ENCODE measurements at places on chromosomes 6 and 20.

DNA sequence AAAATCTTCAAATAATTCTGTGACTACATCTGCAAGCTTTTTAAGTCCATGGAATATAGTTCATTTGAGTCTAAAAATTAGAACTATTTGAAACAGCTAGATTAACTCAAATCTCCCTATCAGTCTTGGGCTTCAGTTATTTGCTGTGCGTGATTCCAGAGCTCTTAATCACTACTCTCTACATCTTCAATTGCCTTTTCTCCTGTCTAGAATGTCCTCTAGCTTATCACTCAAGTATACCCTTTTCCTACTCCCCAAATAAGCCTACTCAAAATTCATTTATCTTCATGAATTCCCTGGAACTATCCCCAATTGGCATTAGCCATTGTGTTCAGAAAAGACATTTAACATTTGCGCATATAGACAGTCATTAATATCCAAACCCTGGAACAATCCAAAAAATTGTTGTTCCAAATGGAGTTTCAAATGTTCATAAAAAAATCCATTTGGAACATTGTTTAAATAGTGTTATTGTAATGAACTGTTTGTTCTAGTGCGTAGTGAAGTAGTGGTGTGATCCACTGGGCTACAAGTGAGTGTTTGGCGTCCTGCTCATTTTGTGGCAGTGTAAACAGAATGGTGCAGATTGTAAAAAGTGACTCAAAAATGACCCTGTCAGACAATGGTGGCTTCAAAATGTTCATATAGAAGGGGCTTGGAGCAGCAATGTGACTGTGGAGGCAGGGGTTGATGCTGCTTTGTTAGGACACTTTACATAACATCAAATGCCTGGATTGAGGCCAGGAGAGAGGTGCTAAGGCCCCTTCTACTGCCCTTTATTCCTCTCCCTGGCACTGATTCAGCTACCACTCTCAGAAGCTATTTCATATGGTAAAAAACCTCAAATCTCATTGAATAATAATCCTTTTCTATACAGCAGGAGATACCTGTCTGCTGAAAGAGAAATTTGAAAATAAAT, 122.3 kb downstream of the KIF6 start:
- DNase-seq, result no peak

- no peak for DNase-seq
Measured at GRCh38 chr6:126167726-126168125, 172.2 kb upstream of the CENPW start.

DNA sequence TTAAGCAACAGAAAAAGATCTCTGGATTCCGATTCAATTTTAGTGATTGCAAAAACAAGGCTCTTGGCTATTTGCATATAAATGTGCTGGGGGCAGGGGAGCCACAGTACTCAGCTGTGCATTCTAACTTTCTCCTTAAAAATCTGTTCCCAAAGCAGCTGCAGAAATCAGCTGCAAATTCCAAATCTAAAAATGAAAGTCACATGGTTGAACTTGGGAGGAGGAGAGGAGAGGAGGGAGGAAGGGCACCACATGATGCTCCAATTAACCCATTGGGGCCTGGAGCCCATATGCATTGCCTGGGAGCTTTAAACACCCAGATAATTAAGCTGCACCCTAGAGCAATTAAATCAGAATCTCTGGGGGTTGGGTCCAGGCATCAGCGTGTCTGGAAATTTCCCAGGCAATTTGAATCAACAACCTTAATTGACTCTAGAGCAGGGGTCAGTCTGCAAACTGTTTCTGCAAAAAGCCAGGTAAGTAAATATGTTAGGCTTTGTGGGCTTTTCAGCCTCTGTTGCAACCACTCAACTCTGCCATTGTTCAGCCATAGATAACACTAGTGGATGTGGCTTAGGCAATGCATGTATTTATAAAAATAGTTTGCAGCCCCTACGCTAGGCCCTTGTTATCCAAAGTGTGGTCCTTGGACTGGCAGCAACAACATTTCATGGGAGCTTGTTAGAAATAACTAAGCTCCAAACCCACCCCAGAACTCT, 508.1 kb downstream of the KIF16B start:
- DNase-seq, result no peak

GRCh38 chr6:157653521-157653920, 169.5 kb upstream of the SNX9 start:
- no peak for DNase-seq

Measured in frontal cortex (tissue), 4 donors.